ENCODE measurements at places on chromosomes 12 and 14.

DNA sequence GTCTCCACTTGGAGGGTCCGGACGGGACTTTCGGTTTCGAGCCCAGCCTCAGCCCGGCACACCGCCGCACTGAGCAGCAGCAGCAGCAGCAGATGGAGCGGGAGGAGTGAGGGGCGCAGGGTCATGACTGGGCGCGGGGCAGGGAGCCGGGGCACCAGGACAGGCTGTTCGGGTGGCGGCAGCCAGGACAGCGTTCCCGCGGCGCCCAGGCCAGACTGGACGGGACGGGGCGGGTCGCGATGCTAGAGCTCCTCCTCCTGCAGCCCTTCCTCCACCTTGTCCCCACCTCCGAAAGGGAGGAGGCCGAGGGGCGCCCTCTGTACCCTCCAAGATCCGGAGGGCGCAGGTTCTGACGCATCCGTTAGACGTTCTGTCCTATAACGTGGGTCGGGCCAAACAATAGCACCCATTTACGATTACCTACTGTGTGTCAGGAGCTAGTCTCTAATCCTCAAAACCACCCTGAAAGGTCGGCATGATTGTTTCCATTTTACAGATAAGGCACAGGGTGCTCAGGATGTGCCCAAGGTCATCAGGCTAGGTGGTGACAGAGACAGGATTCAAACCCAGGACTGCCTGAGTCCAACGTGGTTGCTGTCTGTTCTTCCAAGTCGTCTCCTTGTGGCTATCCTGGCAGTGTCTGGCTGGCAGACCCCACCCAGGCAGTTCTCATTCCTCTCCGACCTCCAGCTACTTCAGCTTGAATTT, at the start of gene FKBP11:
TSS of gene FKBP11 (minus strand) at position 189 of the 708 bp plus-strand sequence. CDS start at position 125, 64 bp downstream.
- no peak for DNase-seq

- DNase-seq = peak; percentile 62
Measured at GRCh38 chr14:102187044-102187443, 47.3 kb downstream of the WDR20 start.

DNA sequence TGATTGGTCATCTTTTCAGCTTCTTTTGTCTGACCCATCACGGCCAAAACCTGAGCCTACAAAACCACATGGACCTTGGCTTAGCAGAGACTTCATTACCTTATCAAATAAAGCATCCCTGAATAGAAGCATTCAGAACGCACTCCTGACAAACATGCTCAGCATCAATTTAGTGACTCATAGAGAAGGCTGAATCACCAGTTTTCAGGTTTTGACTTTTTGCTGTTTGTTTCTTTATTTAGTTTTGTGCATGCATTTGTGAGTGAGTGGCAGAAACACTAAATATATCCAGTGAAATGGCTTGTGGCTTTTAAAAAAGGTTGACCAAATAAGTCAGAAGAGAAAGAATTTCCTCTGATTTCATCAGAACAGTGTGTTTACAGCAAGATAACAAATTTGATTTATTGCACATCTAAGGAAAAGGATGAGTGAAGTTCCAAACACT, 19.0 kb upstream of the OVCH1 start:
- DNase-seq = peak; percentile 75

DNA sequence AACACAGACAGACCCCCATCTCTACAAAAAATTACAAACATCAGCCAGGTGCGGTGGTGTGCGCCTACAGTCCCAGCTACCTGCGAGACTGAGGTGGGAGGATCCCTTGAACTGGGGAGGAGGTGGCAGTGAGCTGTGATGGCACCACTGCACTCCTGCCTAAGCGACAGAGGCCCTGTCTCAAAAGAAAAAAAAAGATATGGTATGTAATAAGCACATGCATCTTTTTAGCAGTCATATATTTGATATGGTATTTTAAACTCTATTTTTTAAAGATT, 7.2 kb downstream of the SLC15A4 start:
- DNase-seq = no peak

- no peak for DNase-seq
Measured at GRCh38 chr12:119990382-119990874, 1.4 kb downstream of the BICDL1 start.

DNA sequence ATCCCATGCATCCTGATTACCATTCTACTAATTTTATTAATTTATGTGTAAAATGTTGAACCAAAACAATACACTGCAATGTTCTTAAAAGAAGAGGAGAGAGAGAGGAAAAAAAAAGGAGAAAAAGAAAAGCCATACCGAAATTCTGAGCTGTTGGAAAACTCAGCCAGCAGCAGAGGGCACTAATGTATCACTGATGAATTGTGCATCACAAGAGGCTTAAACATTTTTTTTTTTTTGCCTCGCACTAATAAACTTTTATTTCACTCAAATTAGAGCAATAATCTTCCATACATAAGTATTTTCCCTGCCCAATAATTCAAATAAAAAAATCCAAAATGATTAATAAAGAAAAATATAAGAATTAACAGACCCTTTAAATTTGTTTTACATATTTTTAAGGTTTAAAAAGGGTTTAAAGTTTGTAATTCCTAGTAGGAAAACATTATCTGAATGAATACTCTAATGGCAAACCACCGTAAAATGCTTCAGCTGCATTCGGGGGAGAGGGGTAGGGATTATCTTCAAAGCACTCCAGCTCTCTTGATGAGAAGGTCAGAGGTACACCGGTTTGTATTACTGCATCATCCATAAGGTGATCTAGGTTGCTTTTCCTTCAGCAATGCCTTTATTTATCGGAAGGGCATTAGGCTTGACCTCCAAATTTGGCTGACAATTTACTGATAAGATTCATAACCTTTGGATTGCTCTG, 41.9 kb downstream of the ATP23 start:
- DNase-seq = peak; percentile 17

- DNase-seq = no peak
Measured at GRCh38 chr14:34365309-34365915, 96.6 kb downstream of the SPTSSA start.

GRCh38 chr12:75938189-75938588, 93.4 kb downstream of the PHLDA1 start:
- DNase-seq = no peak

DNA sequence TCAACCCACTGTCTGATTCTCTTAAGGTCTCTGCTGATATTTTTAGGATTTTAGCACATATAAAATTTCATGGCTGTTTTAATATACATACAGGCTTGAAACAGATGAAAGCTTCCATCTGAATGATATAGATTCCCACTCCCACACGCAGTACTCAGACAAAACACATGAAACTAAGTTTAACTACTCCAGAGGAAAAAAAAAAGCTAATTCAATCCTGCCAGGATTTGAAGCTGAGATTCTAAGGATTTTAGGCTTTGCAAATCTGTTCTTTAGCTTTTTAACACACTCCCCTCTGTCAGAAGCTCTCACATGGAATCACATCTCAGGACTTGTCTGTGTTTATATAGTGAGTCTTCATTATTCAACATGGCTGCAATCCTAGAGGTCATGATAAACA, 217.3 kb downstream of the BCAT1 start:
- DNase-seq = no peak

GRCh38 chr12:95215949-95216348, 1.3 kb downstream of the FGD6 start:
- DNase-seq = no peak

DNA sequence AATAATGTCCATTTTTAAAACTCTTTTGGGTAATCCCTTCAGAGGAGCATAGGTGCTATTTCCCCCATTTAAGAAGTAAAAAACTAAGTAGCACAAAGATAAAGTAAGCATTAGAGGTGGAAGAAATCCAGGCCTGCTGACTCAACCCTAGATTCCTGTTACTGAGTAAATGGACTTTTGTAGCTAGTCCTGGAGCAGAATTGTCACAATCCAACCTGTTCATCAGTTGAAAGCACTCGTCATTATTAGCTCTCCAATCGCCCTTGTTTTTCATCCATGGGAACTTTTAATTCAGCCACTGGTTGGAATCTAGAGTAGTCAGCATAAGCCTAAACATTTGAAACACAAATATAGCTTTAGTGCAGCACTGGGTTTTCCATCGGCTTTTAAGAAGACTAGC, 139.5 kb upstream of the AMIGO2 start:
- DNase-seq = no peak

DNA sequence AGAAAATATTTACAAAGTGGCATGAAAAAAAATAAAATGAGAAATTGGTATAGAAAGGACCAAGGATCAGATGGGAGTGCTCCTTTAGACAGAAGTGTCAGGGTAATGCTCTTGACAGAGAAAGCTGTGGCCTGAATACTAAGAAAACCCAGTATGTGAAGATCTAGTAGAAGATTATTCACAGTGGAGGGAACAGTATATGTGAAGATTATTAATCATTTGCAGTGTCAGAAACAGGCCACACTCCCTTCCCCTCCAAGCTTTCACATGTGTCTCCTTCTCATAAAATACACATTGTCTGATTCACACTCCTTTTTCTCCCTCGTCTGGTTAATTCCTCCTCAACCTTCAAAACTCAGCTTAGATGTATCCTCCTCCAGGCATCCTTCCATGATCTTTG, 41.3 kb downstream of the CAPS2 start:
- DNase-seq = no peak

DNA sequence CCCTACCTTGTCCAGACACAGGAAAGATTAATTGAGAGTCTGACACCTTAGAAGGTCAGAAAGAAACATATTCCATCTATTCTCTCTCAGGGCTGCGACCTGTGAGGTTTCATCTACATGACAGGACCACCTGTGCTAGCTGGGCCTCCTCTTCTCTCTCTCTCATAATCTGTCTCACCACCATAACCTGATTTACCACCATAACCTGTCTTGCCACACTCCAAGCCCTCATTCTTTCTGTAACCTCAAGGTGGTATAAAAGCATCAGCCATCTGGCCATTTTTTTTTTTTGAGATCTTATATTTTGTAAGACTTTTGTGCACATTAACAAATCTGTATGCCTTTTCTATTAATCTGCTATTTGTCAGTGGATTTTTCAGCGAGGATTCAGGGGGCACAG, 75.5 kb downstream of the ACADS start:
- no peak for DNase-seq

DNA sequence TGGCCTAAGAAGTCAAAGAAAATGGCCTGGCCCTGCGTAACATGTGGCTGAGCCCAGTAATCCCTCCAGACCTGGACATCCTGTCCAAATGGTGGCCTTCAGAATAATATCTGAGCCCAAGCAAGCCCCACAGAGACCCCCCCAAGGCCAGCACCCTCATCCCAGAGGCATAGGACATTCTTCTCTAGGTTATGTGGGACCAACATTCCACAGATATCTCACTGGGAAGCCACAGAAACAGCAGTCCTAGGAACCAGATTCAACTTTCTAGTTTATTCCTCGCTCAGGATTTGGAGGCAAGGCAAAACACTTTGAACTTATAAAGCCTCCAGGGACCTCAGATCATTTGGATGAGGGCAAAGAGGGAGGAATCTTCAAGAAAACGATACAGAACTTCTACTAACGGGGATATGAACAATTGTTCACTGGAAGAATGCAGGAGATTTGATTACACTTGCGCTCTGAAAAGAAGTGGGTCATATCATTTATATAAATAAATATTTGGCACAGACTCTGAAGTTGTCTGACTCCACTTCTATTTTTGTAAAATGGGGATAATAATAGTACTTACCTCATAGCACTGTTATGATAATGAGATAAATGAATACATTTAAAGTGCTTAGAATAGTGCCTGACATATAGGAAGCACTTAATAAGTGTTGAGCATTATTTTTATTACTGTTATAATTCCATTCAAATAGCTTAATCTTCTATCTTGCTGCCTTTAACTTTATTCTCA, 171.5 kb downstream of the NUAK1 start:
- DNase-seq = no peak

DNA sequence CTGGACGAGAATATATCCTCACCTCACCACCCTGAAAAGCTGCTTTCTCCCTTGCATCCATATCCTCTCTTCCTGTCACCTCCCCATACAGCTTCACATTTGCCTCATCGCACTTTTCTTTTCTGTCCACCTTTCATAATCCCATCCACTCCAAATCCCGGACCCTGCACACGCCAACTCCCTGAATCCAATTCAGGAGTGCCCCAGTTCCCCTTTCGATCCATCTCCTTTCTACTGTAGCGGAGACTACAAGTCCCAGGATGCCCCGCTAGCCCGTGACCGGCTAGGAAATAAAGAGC, 2.5 kb downstream of the TMEM253 start:
- no peak for DNase-seq

DNA sequence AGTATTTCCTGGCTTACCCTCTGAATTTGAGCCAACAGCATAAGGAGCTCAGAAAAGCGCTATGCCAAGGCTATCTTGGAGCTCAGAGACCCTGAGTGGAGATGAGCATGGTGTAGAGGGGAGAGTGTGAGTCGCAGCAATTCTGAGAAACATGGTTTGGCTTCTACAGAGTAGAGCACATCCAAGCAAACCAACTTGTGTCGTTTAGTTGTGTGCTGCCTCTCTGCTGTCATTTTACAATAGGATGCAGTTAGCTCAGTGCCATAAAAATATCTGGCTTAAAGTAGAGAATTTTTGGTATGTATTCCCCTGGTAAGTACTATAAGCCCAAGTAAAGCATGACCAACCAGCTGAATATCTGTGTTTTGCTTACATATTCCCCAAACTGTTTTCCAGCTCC, 249.2 kb downstream of the TRHDE start:
- no peak for DNase-seq

GRCh38 chr12:71536939-71537622, 97.5 kb downstream of the LGR5 start:
- DNase-seq = no peak

GRCh38 chr14:76486251-76486743, 110.4 kb downstream of the ESRRB start:
- no peak for DNase-seq

DNA sequence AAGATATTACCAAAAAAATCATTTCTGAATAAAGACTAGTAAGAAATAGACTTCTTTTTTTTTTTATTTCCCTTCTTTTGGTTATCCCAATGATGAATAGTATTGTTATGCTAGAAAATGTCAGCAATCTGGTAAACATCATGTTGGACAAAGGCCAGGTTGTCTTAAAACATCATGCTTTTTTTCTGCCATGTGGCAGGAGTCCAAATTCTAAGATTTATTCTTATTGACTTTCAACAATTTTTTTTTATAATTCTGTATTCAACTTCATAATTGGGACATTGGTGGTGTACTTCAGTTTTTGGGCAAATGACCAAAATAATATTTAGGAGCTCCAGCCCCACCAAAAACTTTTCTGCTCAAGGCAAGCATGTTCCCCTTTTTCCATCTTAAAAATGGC, 10.5 kb downstream of the DCN start:
- no peak for DNase-seq

GRCh38 chr12:116710370-116711150, 27.3 kb downstream of the SPRING1 start:
- no peak for DNase-seq

- DNase-seq = no peak
Measured at GRCh38 chr12:57621497-57622292, 10.5 kb downstream of the ARHGEF25 start.

- no peak for DNase-seq
Measured at GRCh38 chr14:90194706-90195105, 61.6 kb upstream of the PSMC1 start.

DNA sequence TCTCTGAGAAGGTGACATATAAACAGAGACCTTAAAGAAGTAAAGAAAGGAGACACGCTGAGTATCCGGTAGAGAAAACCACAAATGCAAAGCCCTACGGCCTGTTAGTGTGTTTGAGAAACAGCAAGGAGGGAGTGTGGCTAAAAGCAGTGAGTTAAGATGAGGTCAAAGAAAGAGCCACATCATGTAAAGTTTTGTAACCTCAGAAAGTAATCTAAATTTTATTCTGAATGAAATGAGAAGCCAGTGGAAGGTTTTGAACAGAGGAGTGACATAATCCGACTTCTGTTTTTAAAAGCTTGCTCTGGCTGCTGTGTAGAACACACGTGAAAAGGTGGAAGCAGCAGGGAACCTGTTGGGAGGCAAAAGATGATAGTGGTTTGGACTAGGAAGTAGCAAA, 32.6 kb downstream of the PPP2R5E start:
- no peak for DNase-seq
